Kidney (tissue), 22 donors: ENCODE measurements at places on chromosomes 16 and 17. TPM values are rescaled to one million over a fixed set of nuclear protein-coding genes. Genes with fewer than 3 reads are reported as not detected.

DNA sequence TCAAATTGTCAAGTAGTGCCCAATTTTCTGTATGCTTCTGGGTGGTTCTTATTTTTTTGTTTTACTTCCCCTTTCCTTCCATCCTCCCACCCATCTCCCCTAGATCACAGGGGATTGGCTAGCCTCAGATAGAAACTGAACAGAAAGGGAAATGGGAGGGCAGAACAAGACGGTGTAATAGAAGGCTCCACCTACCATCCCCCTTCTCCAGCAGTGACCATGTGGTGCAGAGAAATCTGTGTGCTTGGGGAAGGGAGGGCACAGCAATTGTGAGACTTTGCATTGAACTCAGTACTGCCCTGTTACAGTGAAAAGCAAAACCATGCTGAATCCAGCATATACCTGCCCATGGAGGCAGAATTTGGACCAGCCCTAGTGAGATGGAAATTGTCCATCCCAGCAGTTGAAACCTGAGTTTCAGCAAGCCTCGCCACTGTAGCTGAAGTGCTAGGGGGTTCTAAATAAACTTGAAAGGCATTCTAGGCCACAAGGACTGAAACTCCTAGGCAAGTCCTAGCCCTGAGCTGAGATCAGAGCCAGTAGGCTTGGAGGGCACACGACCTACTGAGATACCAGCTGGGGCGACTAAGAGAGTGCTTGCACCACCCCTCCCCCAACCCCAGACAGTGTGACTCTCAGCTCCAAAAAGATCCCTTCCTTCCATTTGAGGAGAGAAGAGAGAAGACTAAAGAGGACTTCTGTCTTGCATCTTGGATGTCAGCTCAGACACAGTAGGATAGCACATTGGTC, 5.2 kb downstream of the SLFN11 start:
- H3K27me3 ChIP-seq = peaks cover 19% of the 10 kb centered on the region
- no peak overlapping the region for H3K27ac ChIP-seq
- no peaks in the 10 kb centered on the region for H3K4me1 ChIP-seq
- no peak overlapping the region for H3K4me3 ChIP-seq
- H3K36me3 ChIP-seq = no peaks in the 10 kb centered on the region

- no peaks in the 10 kb centered on the region for H3K27me3 ChIP-seq
- H3K36me3 ChIP-seq = no peaks in the 10 kb centered on the region
- no peak overlapping the region for H3K4me3 ChIP-seq
Measured at GRCh38 chr17:27762527-27763305, 37.6 kb downstream of the NOS2 start.

DNA sequence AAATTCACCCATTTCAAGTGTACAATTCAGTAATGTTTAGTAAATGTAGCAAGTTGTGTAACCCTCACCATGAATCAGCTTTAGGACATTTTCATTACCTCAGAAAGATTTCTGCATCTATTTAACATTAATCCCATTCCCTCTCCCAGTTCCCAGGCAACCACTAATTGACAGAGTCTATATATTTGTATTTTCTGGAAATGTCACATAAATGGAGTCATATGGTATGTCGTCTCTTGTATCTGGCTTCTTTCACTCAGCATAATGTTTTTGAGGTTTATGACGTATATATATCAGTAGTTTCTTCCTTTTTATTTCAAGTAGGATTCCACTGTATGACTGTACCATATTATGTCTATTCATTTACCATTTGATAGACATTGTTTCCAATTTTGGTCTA, 199.8 kb downstream of the CYB561 start:
- H3K4me1 ChIP-seq = no peaks in the 10 kb centered on the region
- H3K4me3 ChIP-seq = no peak overlapping the region
- no peaks in the 10 kb centered on the region for H3K36me3 ChIP-seq
- no peaks in the 10 kb centered on the region for H3K27me3 ChIP-seq

- H3K4me3 ChIP-seq = no peak overlapping the region
- H3K4me1 ChIP-seq = no peaks in the 10 kb centered on the region
- H3K27me3 ChIP-seq = no peaks in the 10 kb centered on the region
- no peak for DNase-seq
- peaks cover 7% of the 10 kb centered on the region for H3K36me3 ChIP-seq
Measured at GRCh38 chr17:80631142-80632045, 86.8 kb downstream of the RPTOR start.

DNA sequence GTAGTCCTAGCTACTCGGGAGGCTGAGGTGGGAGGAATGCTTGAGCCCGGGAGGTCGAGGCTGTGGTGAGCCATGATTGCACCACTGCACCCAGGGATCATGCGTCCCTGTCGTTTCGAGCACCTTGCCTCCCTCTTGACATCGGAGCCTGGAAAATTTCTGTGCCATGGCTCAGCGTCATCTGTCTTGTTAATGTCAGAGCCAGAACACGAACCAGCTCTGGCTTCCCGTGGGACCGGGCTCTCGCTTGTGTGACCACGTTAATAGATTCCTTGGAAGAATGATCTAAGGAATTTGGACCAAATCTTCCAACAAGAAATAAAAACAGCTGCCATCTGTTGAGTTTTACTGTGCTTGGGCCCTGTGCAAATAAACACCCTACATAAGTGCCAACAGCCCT, 117.7 kb downstream of the ABCC1 start:
- H3K4me1 ChIP-seq = peaks cover 7% of the 10 kb centered on the region
- no peak overlapping the region for H3K4me3 ChIP-seq
- no peaks in the 10 kb centered on the region for H3K27me3 ChIP-seq
- no peak overlapping the region for H3K27ac ChIP-seq

- H3K4me1 ChIP-seq = no peaks in the 10 kb centered on the region
- H3K36me3 ChIP-seq = no peaks in the 10 kb centered on the region
- H3K27me3 ChIP-seq = no peaks in the 10 kb centered on the region
- no peak overlapping the region for H3K27ac ChIP-seq
Measured at GRCh38 chr16:2462031-2462866, 2.3 kb downstream of the TEDC2 start.

DNA sequence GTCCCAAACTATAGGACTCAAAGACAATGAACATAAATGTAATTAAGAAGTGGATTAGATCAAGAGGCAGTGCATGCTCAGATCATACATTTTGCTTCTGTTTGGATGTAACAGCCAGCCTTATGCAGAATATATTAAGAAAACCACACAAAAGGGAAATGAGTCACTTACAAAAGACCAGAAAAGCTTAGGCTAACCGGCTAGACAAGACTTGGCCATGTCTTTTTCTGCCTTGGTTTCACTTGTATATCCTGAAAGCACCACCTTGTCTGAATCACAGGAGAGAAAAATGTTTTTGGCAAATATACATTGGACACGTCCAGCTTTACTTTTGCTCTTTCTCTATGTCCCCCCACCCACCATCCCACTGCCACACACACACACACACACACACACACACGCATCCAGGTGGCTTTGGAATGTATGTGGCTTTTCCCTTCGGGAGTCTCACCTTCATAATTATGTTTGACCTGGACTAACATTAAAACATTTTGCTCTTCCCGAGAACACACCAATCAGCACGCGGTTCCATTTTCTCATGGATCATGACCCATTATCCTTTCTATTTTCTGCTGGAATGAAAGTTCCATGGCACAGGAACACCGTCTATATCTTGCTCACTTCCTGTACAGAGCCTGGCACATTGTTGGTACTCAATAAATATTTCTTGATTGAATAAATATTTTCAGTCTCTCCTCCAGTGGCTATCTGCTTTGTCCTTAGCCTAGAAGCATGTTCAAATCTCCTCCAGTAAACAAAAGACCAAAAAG, 64.6 kb downstream of the CDK5R1 start:
- no peaks in the 10 kb centered on the region for H3K27me3 ChIP-seq
- H3K27ac ChIP-seq = no peak overlapping the region
- DNase-seq = no peak
- no peak overlapping the region for H3K4me3 ChIP-seq
- no peaks in the 10 kb centered on the region for H3K36me3 ChIP-seq

DNA sequence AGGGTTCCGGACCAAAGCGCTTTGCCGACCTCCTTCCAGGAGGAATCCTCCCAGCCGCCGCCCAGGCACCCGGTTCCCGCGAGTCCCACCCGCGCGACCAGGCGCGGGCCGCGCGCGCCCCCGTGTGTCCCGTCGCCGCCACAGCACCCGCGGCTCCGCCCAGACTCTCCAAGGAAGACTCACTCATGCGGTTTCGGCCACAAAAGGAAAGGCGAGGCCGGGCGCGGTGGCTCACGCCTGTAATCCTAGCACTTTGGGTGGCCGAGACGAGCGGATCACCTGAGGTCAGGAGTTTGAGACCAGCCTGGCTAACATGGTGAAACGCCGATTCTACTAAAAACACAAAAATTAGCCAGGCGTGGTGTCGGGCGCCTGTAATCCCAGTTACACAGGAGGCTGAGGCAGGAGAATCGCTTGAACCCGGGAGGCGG, 3.5 kb upstream of the PKMYT1 start:
- H3K36me3 ChIP-seq = no peaks in the 10 kb centered on the region
- no peaks in the 10 kb centered on the region for H3K27me3 ChIP-seq
- peak; percentile 85 for DNase-seq

GRCh38 chr17:82551779-82552457, 32.4 kb downstream of the FOXK2 start:
- no peaks in the 10 kb centered on the region for H3K4me1 ChIP-seq
- no peaks in the 10 kb centered on the region for H3K36me3 ChIP-seq
- H3K4me3 ChIP-seq = no peak overlapping the region
- peak overlapping the region; percentile 45 for H3K27ac ChIP-seq

DNA sequence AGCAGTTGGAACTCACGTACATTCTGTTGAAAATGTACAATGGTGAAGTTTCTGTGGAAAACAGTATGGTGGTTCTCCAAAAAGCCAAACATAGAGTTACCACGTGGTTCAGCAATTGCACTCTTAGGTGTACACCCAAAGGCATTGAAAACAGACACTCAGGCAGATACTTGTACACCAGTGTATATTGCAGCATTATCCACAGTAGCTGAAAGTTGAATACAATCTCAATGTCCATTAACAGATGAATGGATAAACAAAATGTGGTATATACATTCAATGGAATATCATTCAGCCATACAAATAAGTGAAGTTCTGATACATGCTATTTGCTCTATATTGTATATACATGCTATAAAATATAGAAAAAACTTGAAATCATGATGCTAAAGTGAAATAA, 23.2 kb downstream of the TBX2 start:
- no peaks in the 10 kb centered on the region for H3K4me1 ChIP-seq
- DNase-seq = no peak
- no peaks in the 10 kb centered on the region for H3K36me3 ChIP-seq
- no peak overlapping the region for H3K4me3 ChIP-seq

DNA sequence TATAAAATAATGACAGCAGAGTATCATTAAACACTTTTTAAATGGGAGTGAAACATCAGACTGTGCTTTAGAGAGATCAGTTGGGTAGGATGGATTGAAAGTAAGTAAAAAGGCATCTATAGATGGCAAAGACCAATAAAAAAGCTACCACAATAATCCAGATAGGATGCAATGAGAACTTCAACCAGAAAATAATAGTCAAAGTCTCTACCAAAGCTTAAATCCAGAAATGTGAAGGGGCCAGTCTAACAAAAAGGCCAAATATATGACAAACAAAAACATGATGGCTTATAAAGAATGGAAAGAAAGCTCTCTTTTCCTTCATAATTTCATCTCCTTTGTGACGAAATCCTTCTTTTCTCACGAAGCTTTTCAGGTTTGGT, 12.3 kb downstream of the KANSL1 start:
- DNase-seq = no peak
- no peak overlapping the region for H3K4me3 ChIP-seq
- no peak overlapping the region for H3K27ac ChIP-seq
- peaks cover 30% of the 10 kb centered on the region for H3K4me1 ChIP-seq
- no peaks in the 10 kb centered on the region for H3K36me3 ChIP-seq

GRCh38 chr17:11780621-11781020, 182.4 kb downstream of the DNAH9 start:
- no peak overlapping the region for H3K27ac ChIP-seq
- H3K27me3 ChIP-seq = no peaks in the 10 kb centered on the region
- H3K36me3 ChIP-seq = no peaks in the 10 kb centered on the region
- DNase-seq = no peak
- H3K4me1 ChIP-seq = no peaks in the 10 kb centered on the region

GRCh38 chr17:75404223-75404730, 1.2 kb downstream of the GRB2 start:
- peak overlapping the region; percentile 5 for H3K27ac ChIP-seq
- H3K27me3 ChIP-seq = no peaks in the 10 kb centered on the region
- H3K4me3 ChIP-seq = peak overlapping the region; percentile 90
- H3K4me1 ChIP-seq = peaks cover 5% of the 10 kb centered on the region
- peak; percentile 92 for DNase-seq

DNA sequence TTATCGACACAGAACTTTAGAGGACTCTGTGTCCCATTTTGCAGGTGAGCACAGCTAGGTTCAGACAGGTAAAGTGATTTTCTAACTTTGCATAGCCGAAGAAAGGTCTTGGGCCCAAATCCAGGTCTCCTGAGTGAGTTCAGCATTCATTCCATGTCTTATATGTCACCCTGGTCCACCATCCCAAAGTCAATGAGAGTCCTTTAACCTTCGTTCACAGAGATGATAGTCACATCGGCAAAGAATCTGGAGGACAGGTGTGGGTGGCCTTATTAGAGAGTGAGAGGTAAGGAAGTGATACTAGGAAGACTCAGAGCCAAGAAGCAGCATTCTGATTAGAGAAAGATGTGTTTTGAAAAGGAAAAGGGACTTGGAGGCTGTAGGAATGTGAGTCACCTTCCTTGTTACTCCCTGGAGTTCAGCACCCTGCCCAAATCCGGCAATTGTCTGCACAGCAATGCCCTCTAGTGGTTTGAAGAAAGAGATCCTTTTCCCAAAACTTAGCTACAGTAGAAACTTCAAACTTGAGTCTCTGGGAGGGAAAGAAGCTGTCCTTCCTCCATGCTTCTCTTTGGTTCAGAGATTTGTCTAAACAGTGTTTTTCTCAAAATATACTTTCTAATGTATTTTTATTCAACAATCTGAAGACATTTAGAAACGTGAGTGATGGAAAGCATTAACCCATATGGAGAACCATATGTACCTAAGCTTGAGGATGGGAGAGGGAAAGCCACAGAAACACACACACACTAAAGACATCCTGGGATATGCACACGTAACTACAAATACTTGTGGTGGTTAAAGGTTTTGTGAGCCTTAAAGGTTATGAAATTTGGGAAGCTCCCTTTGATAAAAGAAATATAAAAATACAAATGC, 96.4 kb upstream of the SHISA6 start:
- H3K27ac ChIP-seq = no peak overlapping the region
- no peaks in the 10 kb centered on the region for H3K27me3 ChIP-seq
- no peaks in the 10 kb centered on the region for H3K4me1 ChIP-seq
- H3K36me3 ChIP-seq = no peaks in the 10 kb centered on the region
- no peak overlapping the region for H3K4me3 ChIP-seq

DNA sequence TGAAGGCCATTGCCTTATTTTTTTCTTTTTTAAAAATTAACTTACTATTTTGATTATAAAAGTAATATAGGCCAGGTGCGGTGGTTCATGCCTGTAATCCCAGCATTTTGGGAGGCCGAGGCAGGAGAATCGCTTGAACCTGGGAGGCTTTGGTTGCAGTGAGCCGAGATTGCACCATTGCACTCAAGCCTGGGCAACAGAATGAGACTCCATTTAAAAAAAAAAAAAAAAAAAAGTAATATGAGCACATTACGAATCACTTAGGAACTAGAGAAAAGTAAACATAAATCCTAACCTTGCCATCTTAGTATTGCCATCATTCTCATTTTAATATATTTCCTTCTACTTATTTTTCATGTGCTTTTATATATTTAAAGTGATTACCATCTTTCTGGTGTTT, 12.9 kb upstream of the TACO1 start:
- no peaks in the 10 kb centered on the region for H3K4me1 ChIP-seq
- H3K4me3 ChIP-seq = no peak overlapping the region
- no peak for DNase-seq
- no peak overlapping the region for H3K27ac ChIP-seq

Gene SKAP1
- total RNA-seq = 34.8 TPM

Gene KRT25
- not detected for total RNA-seq

Gene CCDC144A
- total RNA-seq = 7.6 TPM

Gene PLXDC1
- 11.1 TPM for total RNA-seq

Gene PDILT
- total RNA-seq = not detected
